ENCODE measurements at places on chromosomes 11 and 22.
A peak's percentile ranks its signal among the peaks of the same experiment; 100 is the strongest.

DNA sequence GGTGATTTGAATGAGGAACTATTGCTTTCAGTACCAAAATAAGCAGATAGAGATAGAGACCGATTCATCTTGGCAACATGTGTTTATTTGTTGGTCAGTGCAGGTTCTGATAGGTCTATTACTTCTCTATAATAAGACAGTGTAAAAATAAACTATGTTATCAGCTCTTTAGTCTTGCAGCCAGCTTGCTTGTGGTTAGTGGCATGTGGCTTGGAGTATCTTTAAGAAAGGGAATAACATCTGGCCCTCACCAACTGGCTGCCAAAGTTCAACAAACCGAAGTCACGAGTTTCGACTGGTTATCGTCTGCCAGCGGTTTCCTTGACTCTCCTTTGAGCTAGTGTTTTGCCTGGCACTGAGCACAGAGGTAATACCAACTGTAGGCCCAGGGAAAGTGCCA is 71.8 kb downstream of the CTTN start:
- DNase-seq: no peak

DNA sequence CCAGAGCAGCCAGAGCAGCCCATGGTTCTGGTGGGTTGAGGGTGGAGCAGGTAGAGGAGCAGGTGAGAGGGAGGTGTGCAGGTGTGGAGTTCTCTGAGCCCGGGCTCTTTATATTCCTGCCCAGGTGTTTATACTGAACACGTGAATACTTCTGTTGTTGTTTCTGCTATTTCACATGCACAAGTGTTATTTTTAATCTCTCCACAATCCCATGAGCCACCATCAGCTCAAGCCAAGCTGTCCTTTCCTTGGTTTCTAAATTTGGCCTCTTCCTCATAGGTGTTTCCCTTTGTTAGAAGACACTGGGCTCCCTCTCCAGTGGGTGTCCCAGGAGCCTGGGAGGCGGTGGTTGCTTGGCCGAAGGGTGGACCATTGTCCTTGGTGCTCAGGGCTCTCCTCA is at the start of gene KRTAP5-3:
Gene KRTAP5-3 (minus strand): TSS at position 101 of the 400 bp plus-strand sequence. CDS start 78 bp downstream, at position 23.
- no peak for DNase-seq

- DNase-seq: peak; percentile 69
Measured at GRCh38 chr11:88101881-88102597, 73.2 kb downstream of the RAB38 start.

DNA sequence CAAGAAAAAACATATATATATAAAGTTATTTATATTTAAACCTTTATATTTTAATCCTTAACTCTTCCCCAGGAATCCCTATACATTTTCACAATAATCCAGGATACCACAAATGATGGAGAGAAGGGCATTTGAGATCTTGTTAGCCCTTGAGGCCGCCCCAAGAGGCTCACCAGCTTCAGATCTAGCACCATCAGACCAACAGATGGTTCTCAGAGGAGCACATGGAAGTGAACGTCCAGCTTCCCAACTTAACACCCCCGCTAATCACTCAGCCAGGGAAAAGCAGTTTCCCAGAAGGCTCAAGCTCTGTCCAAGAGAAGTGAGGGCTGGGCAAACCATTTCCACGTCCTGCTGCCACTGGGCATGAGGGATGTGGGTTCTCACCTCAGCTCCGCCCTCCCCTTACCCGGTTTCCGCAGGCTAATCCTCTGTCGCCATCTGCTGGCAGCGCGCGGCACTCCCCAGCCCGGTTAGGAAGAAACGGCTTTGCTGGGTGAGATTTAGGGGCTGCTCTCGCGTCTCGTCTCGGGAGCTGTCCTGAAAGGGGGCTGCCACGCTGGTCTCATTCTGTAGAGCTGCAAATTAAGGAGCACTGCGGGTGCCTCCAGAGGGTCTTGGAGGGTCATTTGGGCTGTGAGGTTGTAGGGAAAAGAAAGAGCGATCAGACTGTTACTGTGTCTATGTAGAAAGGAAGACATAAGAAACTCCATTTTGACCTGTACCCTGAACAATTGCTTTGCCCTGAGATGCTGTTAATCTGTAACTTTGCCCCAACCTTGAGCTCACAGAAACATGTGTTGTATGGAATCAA is 6.8 kb upstream of the FAM111A start:
- DNase-seq: peak; percentile 69

DNA sequence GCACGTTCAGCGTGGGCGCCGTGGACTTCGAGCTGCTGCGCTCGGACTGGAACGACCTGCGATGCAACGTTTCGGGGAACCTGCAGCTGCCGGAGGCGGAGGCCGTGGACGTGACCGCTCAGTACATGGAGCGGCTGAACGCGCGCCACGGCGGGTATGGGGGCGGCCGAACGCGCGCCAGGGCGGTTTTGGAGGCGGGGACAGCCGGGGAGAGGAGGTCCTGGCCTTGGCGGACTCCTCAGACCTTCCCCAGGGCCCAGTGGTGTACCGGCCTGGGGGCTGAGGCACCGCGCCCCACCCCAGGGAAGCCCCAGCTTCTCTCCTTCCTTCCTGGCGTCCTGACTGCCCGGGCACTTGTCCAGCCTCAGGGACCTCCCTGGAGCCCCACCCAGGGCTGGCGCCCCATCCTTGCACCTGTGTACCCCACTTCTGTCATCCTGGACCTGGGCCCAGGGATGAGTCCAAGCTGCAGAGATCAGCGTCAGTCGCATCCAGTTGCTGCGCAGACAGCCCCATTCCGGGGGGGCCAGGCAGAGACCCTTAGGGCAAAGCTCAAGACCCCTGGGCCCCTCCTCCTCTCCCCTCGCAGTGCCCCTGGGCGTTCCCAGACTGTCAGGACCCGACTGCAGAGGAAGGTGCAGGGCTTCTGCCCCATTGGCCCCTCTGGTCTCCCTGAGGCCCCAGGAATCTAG is 8.0 kb downstream of the B4GALNT4 start:
- no peak for DNase-seq

DNA sequence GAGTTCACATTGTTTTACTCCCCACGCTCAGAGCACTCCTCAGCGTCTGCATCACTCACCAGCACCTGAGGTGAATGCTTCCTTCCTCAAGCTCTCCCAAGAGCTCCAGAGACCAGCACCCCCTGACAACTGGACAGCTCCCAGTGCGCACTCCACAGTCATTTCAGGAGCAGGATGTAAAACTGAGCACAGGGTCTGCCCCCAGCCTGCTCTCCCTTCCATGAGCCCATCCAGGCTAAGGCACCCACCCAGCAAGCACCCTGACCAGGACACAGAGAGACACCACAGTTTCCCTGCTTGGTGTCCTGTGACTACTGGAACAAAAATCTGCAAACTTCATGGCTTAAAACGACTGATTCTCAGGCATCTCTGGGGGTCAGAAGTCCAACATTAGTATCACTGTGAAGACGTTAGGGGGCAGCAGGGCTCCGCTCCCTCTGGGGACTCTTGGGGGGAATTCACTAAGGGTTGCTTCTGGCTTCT is 3.3 kb downstream of the SCGB1D2 start:
- DNase-seq: peak; percentile 53

DNA sequence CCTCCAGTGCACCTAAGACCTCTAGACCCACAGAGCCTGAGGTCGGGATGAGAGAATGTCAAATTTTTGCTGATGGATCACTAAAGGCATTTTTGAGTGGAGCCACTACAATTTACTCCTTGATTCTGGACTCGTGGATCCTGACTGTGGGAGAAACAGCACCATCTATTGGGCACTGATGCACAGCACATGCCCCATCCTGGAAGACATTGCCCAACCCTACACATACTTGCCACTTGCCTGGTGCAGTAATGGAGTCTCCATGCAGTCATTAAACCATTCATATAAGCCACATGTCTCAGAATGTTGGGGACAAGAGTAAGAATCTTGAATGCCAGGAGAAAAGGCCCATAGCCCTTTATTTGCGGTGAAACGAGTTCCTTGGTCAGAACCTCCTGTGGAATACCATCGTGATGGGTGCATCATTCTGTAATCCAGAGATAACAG is 103.9 kb downstream of the GGTLC2 start:
- peak; percentile 58 for DNase-seq

- no peak for DNase-seq
Measured at GRCh38 chr11:88523386-88524071, 186.0 kb upstream of the CTSC start.

DNA sequence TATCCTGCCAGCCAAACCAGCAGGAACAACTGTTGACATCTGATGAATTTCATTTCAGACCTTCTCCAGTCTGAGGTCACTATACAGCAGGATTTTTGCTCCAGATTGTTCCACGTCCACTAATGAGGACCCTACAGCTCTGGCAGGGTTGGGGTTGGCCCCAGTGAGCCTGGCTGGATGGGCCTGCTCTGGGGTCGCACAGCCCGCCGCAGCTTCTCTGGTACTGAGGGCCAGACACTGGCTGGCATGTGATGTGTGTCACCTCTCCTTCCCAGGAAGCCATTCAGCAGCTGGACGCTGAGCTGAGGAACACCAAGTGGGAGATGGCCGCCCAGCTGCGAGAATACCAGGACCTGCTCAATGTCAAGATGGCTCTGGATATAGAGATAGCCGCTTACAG is 5.4 kb downstream of the NEFH start:
- DNase-seq: no peak

GRCh38 chr22:43174941-43175531 is 11.9 kb downstream of the TTLL12 start:
- no peak for DNase-seq

DNA sequence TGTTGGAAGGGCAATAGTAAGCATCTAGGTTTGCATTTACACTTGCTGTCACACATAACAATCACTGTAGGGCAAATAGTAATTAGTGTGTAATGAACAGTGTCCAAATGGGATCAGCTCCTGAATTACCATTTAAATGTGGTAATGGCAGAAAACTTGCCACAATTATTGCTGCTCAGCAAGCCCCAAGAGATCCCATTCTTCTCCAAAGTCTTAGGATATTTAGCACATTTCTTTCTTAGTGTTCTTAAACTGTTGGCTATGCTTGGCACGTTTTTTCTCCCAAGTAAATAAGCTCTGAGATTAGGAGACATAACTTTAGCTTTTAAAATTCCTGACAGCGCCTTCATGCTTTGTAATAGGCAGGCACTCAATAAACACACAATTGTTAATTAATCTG is 1037.0 kb downstream of the DLG2 start:
- DNase-seq: no peak

DNA sequence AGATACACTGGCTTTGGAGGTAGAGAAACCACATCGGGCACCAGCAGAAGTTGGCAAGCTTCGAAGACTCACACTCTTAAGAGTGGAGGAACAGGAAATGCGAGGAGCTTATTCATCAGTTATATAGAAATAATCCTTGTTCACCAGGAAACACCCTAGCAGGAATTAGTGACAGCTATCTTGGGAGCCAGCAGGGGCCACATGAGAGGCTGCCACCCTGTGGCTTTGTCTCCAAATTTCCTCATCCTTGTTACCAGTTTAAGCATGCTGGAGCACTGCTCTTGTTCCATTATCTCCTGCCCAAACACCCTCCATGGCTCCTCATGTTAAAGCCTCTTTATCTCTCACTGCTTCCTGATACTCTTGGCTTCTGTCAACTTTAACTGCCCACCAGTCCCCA is 131.0 kb downstream of the PLEKHA7 start:
- DNase-seq: peak; percentile 42

GRCh38 chr11:81707881-81708280 is 1025.8 kb downstream of the FAM181B start:
- DNase-seq: no peak

GRCh38 chr11:1852877-1853276 is at the start of gene LSP1:
TSS of gene LSP1 (plus strand) at chr11:1853084. CDS start at chr11:1853145, 61 bp downstream.
- DNase-seq: no peak

DNA sequence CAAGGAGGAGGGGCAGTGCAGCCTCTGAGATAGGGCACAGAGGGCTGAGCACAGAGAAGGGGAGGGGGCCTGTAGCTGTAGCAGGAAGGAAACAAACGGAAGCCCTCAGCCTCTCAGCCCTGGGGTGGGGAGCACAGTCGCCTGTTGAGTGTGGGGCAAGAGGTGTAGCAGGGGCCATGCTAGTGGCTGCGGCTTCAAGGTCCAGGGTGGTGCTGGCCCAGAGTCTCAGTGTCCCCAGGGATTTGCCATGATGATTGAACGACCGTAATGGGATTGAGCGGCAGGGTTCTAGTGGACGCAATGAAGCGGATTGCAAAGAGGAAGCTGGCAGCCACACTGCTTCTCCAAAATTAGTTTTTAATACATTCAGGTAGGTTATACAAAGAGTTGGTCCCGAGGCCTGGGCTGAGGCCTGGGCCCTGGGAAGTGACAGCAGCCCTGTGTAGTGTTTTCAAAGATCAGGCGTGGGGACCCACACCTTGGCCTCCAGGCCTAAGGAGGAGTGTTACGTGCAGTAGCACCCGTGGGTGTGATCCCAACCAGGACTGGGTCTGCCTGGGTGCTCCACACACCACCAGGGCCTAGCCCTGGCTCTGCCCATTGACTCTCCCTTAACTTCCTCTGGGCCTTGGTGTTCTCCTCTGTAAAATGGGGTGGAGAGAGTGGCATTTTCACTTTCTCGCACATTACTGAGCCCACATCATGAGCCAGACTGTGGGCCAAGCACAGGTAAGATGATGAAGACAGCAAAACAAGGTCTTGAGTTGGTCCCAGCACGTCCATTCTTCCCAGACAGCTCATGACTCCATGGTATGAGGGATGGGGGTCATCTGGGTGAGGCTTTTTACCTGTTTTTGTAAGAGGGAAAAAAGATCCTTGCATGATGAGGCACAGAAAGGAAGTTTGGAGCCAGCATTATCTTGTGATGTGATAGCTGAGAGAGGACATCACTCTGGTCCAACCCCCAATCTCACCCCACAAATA is 13.1 kb downstream of the LRRC32 start:
- no peak for DNase-seq

DNA sequence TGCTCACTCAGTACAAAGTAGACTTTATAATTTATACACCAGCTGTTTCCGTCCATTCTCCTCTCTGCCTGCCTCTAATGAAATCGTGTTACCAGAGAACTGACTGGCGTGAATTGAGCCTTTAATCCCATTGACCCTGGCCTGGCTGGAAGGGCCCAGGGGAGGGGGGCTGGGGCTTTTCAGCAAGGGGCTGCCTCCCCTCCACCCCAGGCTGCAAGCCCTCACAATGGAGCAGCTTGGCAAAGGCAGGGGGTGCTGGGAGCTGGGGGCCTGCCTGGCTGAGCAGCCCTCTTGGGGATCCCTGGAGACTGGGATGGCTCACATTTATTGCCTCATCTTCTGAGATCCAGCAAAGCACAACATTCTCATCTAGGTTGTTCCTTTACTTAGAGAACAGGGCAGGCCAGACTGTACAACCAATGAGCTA is 25.8 kb upstream of the LMO1 start:
- no peak for DNase-seq

- peak; percentile 14 for DNase-seq
Measured at GRCh38 chr11:117300773-117301172, 9.6 kb downstream of the BACE1-AS start.

DNA sequence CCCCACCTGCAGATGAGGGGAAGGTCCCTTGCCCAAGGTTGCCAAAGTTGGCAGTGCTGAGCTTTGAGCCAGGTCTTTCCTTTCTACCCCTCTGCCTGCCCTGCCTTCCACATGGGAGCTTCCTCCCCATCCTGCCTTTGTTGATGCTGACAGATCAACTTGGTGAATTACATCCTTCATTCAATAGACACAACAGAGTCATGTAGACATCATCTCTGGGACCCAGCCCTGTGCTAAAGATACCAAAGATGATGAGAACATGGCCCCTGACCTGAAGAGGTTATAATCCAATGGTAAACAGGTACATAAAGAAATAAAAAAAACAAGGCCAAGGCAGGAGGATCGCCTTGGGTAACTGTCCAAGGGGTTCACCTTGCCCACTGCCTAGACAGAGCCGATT is 42.4 kb upstream of the MAPK1 start:
- DNase-seq: no peak
